ENCODE measurements at places on chromosomes 1 and 21.

DNA sequence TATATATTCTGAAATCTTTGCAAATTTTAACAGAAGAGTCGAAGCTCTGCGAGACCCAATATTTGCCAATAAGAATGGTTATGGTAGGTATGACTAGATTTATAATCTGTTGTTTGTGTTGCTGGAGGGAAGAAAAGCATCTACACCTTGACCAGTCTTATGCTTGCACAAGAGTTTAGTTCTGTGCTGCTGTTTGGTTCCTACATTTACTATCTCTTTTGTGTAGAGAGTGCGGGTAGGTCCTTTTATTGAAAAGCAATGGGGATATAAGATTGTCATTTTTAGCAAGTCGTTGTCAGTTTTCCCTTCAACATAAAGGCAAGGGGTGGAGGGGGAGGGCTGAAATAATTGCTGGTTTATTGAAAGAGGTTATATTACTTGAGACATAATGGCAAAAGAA is 396 bp downstream of the ELAVL4 start:
- no peak for DNase-seq

- DNase-seq: no peak
Observed at GRCh38 chr1:30888391-30888790, 20.2 kb downstream of the SDC3 start.

- no peak for DNase-seq
Observed at GRCh38 chr1:226308166-226308722, 720 bp downstream of the LIN9 start.

DNA sequence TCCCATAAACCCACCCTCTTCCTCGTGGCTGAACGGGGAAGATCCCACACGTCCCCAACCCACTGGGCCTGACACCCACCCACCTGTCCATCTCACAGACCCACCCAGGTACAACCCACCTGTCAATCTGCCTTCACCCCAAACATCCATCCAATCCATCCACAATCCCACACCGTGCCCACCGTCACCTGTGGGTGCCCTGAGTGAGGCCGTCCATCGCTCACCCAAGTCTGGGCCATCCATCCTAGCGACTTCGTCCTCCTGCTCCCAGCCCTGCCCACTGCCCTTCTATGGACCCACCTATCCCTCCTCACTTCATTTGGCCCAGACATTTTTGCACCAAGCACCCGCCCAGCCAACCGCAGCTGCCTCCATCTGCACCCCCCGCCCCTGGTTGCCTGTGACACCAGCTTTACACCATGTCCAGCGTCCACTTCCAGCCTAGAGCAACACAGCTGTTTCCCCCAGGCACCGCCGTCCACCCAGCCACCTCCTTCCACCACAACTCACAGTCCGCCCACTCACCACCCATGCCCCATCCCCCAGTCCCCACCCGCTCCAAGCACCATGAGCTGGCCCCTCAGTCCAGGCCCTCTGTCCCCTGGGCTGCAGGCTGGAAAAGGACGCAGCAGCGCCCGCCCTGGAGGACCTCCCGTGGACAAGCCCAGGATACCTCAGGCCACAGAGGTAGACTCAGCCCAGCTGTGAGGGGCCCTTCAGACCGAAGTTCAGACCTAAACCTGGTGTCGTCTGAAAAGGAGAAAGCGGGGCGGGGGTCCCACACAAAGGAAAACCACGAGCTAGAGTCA is 7.7 kb downstream of the TTLL10 start:
- DNase-seq: no peak

DNA sequence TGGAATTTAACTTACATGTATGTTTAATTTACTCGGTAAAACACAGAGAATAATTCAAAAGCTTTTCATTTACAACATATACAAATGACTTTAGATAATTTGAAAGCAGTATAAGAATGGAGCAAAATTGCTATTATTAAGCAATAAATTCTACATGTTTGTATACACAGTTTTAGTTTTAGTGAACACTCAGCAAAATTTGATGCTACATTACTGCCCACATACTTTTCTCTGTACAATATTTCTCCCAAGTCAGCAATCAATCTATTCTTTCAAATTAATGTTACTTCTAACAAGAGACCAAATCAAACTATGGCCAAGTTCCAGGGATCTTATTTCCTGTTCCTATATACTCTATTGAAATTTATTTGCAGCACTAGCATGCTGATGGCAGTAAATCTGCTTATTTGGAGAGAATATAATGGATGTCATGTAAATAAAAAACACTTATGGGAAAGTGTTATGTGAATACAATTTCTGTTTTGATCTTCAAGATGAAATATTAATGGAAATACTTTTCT is 82.6 kb upstream of the BRINP3 start:
- DNase-seq: no peak

DNA sequence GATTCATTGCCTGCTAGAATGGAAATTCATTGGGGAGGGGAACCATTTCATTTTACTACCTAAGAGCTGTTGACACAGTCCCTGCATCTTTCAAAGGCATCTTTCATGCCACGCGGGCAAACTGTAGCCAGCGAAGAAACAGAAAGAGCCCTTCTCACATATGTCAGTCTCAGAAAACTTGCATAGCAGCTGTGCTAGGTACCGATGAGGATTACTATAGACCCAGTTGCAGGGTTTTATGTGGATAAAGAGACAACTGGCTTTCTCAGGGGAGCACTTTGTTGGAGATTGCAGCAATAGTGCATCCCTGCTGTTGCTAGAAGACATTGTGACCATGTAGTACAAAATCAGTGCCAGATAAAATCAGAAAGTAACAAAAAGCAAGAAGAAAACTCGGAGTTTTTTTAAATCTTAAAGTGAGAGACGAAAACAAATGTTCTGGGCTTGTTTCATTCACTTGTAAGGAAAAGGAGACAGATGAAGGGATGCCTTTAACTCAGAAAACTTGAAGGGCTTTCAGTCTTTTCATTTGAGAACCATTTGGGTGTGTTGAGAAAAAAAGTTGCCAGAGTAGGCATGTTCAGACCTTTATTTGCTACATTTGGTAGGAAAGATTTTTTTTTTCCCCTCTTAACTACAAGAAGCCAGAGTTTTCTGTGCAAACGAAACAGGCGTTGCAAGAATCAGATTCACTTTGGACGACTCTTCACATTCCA is 804.1 kb downstream of the USP25 start:
- no peak for DNase-seq

- no peak for DNase-seq
Observed at GRCh38 chr1:203278082-203278884, 27.0 kb upstream of the BTG2 start.

DNA sequence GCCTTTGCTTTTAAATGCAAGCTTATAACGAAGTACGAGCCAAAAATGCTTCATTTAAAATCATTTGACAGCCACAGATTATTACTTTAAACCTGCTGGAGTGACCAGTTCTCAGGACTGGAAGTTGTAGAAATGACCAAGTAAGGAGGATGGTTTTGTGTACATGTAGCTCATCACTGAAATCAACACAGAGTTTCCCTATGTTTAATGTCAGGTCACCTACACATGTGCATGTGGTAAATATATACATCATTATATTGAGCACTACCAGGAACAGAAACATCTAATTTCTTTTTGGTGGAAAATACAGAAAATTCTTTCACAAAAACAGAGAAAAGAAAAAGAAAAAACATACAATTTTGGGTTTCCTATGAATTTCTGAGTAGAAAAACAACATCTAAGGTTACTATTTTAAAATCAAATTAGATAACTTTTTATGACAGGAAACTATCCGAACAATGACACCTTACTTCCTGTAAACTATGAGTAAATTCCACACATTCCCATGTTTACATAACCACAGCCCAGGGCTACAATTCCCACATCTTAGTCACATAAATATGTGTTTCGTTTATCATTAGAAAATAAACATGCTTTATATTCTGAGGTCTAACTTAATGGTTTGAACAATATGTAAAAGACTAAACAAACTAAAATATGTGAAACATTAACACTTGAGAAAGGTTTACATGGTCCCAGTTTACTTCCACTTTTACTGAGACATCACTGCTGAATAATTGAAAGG is 73.6 kb downstream of the ZNF281 start:
- DNase-seq: no peak

- no peak for DNase-seq
Observed at GRCh38 chr1:115274467-115274866, 63.6 kb downstream of the NGF start.

DNA sequence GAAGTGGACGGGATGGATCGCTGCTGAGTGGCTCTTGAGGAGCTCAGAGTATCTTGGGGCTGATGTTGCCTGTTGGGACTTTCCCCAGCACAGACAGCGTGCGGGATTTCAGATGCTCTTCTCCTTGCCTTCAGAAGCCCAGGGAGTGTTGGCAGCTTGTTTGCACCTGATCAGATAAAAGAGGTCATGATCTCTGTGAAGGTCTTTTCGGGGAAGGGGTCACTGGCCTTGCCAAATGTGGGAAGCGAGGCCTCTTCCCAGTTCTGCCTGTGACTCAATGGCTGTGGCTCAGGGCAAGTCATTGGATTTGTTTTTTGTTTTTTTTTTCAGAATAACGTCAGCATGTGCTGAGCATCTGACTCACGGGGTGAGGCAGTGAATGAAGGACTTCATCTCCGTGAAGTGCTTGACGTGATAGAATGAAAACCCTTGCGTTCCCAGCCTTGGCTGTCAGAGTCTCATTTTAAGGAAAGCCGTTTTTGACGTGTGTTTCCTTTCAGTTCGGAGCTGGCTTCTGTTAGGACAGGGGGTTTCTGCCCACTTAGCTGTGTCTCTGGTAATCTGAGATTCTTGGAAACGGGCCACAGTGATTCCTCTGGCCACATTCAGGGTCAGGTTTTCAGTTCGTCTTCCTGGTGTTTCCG is 46.7 kb downstream of the GALNT2 start:
- DNase-seq: no peak

DNA sequence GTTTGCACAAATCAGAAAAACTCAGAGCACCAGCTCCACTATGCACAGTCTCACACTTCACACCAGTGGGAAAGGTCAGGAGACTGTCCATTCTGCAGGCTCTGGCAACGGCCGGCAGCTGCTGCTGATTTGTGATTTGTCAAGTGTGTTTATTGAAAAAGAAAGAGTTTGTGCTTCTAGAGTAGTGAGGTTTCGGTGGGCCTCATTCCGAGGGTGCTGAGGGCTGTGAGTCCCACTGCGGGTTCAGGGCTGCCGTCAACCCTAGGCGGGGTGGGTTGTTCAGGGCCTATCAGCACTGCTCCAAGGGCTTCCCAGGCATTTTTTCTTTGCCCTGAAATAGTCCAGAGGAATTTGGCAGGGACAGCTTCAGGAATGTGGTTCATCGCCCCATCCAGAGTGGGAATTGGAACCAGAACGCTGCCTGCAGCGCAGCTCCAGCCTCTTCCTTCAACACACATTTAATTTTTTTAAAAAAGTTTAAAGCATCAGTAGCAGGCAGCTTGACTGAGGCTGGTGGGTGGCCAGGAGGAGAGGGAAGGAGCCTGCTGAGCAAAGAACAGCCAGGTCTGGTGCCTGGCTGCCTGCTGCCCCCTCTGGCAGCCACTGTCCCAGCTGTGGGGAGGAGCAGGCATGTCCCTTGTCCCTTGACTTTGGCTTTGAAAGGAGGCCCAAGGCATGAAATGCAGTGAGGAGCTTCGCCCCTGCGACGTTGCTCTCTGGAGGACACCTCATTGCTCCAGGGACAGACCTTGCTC is 19.7 kb downstream of the STUM start:
- DNase-seq: no peak

- no peak for DNase-seq
Observed at GRCh38 chr1:185636848-185637247, 97.3 kb upstream of the HMCN1 start.

DNA sequence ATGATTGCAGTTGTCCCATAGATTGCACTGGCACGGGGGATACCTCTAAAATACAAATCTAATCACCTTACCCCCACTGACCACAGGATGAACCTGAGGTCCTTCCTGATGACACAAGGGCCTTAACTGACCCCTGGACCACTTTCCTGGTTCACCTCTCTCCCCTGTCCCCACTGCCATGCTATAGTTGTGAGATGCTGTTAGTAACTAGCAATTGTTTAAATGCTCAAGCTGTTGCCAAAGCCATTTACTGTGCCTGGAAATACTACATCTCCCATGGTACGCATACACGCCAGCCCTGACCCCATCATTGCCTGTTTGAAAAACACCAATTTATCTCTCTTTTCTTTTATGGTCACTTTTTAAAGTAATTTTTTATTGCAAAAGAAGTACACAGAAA is 29.1 kb upstream of the RGS8 start:
- no peak for DNase-seq

DNA sequence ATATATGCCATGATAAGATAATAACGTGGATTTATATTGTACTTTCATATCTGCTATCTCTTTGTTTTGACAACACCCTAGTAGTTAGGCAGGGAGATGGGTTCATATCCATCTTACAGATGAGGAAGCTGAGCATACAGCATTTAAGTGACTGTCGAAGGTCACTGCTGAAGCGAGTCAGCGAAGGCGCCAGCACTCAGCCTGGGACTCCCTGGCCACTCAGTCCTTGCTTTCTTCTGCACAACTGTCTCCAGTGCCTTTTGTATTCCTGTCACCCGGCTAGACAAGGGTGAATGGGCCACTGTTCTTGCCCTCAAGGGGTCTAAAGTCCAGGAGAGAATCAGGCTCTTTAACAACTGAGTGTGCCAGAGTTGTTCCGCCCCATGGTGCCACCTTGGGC is 3.1 kb downstream of the ARHGEF10L start:
- DNase-seq: no peak

DNA sequence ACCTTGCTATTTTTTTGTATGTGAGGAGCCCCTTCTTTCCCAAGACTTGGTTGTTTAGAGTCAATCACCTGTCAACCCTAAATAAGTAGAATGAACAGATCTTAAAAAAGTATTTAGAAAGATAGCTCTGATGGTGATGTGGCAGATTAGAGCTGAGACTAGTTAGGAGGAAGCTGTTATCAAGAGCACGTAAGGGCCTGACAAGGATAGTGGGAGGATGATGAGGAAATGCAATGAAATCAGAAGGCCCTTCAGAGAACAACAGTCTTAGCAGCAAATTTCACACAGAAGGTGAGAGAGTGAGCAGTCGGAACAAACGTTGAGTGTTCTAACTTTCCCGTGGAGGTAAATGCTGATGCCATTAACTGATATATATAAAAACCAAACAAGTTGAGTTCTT is 15.9 kb upstream of the S1PR1 start:
- DNase-seq: no peak

DNA sequence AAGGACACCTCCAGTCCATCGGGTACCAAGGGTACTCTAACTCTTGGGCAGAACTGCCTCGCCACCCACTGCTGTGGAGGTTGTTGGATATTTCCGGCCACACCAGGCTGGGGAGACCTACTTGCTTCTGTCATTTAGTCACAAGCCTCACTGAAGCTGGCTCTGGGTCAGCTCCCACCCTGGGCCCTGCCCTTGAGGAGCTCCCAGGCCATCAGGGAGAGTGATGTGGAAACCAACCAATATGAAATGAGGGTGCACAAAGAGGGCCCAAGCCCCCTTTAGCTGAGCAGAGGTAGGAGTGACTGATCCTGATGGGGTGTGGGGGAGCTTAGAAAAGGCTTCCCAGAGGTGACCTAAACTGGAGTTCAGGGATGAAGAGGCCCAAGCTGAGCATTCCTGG is 19.6 kb downstream of the PARS2 start:
- no peak for DNase-seq

DNA sequence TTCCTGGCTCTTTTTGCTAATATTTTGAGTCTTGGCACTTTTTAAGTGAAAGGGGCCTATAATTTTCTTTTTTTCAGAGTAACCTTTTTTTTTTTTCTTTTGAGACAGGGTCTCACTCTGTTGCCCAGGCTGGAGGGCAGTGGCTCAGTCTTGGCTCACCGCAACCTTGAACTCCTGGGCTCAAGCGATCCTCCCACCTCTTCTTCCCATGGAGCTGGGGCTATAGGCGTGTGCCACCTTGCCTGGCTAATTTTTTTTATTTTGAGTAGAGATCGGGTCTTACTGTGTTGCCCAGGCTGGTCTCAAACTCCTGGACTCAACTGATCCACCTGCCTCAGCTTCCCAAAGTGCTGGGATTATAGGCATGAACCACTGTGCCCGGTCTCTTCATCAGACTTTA is 102.8 kb downstream of the DHRS3 start:
- DNase-seq: no peak

Data from GF-D8 (cell line).